ENCODE measurements at places on chromosomes 2 and 18. TPM values are rescaled to one million over a fixed set of nuclear protein-coding genes. Genes with fewer than 3 reads are reported as not detected.

DNA sequence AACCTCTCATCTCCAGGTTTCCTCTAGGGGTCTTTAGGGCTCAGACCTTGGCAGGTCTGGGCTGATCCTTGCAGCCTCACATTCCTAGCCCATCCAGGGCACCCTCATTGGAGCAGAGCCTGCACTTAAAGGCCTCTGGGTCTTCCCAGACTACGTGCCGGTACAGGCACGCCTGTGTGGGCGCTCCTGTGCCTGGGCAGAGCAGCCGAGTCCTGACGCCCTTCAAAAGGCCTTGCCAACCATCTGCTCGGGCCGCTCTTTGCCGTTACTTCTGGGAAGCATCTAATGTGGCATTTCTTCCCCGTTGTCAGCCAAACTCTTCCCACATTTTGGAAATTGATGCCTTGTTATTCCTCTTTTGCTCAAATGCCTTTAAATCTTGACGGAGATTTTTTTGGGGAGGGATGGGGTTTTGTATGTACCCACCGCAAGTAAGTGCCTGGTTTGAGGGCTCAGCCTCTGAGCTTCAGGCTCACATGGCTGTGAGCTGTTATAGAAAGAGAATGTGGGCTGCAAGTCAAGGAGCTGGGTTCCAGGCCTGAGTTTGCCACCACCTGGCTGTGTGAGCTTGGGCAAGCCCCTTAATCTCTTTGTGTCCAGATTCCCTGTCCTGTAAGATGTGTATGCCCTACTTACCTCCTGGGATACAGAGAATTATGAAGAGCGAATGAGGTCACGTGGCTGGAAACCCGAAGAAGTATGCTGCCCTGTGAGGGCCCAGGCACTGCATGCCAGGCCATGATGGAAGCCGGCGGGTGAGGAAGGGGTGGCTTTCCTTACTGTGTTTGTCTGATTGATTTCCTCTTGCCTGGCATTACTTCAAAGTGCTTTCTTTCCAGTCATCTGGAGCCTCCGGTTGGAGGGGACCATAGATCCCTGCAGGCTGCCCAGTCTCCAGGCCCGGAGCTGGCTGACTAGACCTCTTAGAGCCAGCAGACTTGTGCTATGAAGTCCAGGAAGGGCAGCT, 20.6 kb downstream of the EHD3 start:
- no peak for DNase-seq

GRCh38 chr2:9644021-9644420, 13.2 kb upstream of the YWHAQ start:
- DNase-seq: no peak

- no peak for DNase-seq
Measured at GRCh38 chr2:152067823-152068222, 31.0 kb downstream of the CACNB4 start.

The GPAT2 gene
- total RNA-seq: 4.7 TPM

GRCh38 chr2:79964966-79965365, 339.6 kb downstream of the LRRTM1 start:
- no peak for DNase-seq

- DNase-seq: no peak
Measured at GRCh38 chr2:65320042-65320725, 92.6 kb downstream of the ACTR2 start.

- DNase-seq: no peak
Measured at GRCh38 chr2:35033748-35034147, 1321.8 kb upstream of the CRIM1 start.

- DNase-seq: no peak
Measured at GRCh38 chr2:64141674-64142405, 2.4 kb downstream of the PELI1 start.

The CD28 gene
- total RNA-seq: 191 TPM
